ENCODE measurements at places on chromosomes 7 and 10.

GRCh38 chr10:124138195-124138882 is 44.9 kb upstream of the CHST15 start:
- no peak for DNase-seq

GRCh38 chr7:68783684-68784083 is 814.6 kb upstream of the AUTS2 start:
- DNase-seq: no peak

- DNase-seq: no peak
Observed at GRCh38 chr10:59027975-59028655, 148.3 kb upstream of the PHYHIPL start.

GRCh38 chr7:22469371-22470143 is 30.4 kb downstream of the STEAP1B start:
- no peak for DNase-seq

GRCh38 chr7:70027867-70028266 is 429.6 kb downstream of the AUTS2 start:
- no peak for DNase-seq

GRCh38 chr7:27526611-27527347 is 135.9 kb downstream of the HIBADH start:
- no peak for DNase-seq

GRCh38 chr7:24199978-24200377 is 84.0 kb upstream of the NPY start:
- DNase-seq: no peak

DNA sequence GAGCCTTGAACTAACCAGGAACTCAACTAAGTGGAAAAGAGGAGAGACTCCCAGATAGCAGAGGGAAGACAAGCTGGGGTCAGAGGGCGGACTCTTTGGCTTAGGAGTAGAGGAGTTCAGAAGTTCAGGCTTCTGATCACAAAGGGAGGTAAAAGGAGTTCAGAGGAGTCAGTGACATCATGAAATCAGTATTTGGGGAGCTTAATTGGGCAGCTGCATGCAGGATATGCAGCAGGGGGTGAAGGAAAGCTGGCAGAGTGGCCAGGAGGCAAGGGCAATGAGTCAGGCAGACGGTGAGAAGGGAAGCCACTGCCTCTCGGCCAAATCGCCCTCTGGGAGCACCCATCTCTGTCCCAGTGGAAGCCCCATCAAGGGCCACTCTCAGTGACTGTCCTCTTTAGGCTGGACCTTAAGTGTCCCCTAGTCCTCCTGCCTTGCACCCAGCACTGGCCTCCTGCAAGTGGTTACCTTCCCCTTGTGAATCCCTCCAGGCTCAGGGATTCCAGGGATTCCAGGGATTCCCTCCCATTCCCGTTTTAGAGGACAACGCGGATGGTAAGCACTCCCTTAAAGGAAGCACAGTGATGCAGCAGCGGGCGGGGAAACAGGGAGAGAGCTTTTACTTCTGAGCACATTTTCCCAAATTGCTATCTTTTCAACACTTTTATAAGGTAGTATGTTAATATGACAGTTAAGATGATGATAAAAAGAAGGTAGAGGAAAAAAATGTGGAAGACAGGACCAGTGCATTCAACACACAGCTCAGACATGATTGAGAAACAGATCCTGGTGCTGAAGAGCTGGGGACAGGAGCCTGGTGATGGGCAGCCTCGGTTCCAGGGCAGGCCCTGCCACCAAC is 72.6 kb downstream of the KCNMA1 start:
- DNase-seq: no peak

DNA sequence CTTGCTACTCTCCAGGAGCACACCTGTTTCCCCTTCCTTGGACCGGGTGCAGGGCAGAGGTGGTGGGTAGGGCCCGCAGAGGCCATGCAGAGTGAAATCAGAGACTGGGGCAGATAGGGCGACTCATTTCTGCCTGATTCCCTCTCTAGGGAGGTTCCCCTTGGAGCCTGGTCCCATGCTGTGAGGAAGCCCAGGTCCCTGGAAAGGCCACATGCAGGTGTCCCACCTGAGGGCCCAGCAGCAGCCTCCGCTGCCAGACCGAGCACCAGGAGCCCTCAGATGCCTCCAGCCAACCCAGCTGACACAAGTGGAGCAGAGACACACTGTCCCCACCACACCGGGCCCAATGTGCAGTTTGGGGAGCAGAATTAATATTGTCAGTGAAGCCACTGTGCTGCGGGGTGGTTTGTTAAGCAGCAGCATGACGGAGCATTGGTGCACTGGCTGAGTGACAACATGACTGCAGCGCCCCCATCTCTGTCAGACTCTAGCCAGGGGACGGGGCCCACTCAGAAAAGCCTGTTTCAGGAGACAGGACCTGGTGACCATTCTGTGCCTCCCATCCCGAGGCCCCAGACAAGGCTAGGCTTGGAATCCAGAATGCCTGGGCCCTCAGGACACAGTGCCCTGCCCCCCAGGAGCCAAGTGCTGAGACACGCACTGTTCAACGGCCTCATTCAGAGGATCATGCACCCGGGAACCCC is 30.4 kb upstream of the RET start:
- DNase-seq: no peak

GRCh38 chr10:13794992-13795612 is 208.3 kb downstream of the PRPF18 start:
- DNase-seq: no peak

DNA sequence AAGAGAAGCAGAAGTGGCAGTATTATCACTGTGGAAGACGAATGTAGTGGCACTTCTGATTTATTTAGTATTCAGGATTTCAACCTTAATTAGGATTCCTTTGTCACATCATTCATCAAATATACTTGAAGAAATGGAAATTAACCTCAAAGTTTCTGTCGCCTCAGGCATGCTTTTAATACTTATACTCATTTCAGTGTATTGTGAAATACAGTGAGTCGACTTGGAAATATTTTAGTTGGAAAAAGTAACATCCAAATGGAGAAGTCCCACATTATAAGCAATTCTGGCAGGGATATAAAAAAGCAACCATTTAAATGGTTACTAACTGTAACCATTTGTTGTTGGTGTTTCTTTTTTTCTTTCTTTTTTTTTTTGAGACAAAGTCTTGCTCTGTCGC is 648.8 kb downstream of the ARL4A start:
- DNase-seq: no peak

DNA sequence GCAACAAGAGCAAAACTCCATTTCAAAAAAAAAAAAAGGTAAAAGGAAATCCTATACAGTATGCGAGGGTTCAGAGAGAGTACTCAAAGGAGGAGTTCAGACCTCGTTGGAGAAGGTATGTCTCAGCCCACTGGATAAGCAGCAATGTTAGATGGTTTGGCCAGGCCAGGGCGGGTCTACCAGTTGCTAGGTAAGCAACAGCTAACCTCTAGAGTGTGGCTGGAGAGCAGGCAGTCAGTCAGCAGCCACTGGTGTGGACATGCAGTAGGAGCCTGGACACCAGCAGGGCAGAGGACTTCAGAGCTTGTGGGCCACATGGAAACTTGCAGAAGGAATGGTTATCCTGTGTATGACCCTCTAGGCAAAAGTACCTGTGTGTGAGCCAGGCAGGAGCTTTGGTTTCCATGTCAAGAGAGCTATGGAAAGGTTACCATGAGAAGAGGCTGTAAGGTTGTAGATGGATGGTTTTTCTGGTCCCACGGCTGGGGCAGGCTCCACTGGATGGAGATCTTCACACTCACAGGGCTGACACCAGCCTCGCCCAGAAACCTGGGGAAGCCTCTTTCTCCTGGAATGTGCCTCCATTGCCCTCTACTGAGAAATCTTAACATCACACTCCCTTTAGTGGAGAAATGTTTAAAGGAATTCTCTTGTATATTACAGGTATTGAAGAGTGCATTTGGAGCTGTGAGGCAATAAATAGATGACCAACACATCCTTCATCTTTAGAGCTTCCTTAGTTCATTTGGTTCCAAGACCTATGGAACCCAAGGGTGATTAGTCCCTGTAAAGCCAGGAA is 63.6 kb downstream of the CCDC186 start:
- no peak for DNase-seq

DNA sequence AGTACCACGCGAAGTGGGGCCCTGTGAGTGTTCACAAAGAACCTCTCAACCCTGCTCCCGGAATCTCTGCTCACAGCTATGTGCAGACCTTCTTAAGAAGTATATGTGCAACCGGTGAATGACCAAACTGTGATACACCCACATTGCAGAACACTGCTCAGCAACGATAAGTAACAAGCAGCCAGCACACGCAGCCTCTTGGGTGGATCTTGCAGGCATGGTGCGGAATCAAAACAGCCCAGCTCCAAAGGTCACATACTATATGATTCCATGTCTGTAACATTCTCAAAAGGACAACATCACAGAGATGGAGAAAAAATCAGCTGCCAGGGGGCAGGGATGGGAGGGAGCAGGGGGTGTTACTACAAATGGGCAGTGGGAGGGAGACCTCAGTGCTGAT is 101.6 kb downstream of the DLG5 start:
- no peak for DNase-seq

GRCh38 chr7:7251742-7252141 is 69.4 kb downstream of the C1GALT1 start:
- DNase-seq: peak; percentile 79

DNA sequence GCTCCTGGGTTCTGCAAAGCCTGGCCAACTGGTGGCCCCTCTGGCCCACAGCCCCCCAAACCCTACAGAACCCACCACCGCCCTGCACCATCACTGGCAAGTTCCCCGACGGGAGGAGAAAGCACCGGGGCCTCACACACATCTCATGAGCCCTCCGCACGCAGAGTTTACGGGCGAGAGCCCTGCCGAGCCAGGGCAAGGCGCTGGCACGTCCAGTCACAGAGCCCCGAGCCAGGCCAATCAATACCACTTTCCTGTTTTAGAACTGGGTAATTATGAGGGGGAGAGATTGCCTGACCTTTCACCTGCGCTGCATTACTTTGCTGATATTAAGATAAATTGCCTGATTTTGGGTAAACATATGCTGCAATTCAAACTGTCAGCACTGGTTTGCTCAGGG is 113.3 kb downstream of the EBF3 start:
- no peak for DNase-seq

DNA sequence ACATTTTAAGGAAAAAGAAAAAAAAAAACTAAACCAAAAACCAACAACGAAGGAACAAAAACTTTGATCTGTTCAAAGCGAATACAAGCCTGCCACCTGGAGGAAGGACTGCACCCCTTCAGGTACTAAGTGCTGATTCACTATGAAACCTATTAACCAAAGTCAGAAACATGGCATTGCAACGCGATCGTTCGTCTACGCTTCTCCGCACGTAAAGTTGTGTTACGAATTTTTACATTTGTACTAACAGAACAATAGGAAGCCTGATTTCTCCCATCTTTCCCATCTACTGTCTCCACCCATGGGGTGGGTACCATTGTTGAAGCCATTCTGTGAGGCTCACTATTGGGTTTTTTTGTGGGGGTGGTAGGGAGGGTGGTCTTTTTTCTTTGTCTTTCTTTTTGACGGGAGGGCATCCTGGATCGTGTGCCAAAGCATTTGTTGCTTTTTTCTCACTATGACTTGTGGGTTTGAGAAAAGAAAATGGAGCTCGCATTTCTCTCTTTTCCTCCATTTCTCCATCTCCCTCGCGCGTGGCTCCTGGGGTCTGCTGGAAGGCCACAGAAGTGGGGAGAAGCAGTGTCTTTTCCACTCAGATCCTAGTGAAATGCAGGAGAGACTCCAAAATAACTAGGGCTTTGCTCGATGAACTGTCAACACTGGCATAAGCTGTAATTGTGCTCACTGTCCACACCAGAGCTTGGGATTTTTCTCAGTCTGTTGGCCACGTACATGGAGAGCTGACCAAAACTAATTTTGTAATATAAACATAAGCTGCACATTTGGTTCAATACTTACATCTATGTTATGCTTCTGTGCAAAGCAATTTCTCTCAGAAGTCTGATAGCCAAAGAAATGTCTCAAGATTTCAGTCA is 100.9 kb upstream of the YAE1 start:
- peak; percentile 21 for DNase-seq

Measured in inflammatory macrophage treated with lipopolysaccharide for 4 hours (primary cell).